ENCODE measurements at places on chromosomes 2 and 18.

DNA sequence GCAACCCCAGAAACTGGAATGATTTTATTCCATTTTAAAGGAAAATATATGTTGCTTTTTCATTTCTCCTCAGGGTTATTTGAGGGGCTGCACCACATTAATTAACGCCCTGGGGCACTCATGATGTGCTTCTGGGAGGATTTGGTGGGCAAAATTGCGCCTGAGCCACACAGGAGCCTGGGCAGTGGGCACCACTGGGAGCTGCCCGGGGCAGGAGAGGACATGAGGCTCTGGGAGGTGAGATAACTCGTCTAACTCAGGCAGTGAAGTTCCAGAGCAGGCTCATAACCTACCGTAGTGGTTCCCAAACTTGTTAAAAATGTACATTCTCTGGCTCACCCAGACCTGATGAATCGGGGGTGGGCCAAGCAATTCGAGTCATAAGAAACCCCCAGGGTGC lies 68.3 kb downstream of the EDAR start:
- DNase-seq = no peak

DNA sequence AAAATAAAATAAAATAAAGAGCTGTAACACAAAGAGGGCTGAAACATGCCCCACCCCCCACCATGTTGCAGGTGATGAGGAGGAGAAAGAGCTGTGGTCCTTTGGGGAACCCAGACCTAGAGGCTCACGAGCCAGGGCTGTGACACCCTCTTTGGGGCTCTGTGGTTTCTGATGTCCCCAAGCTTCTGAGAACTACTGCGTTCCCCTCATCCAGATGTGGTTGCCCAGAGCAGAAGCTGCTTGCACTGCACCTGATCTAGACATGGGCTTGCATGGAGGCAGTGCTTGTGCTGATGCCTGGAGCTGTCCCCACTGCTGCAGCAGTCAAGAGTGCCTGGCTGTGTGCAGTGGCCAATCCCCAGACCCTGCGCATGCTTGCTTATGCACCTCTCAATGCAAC lies 687.9 kb upstream of the ACVR2A start:
- no peak for DNase-seq

DNA sequence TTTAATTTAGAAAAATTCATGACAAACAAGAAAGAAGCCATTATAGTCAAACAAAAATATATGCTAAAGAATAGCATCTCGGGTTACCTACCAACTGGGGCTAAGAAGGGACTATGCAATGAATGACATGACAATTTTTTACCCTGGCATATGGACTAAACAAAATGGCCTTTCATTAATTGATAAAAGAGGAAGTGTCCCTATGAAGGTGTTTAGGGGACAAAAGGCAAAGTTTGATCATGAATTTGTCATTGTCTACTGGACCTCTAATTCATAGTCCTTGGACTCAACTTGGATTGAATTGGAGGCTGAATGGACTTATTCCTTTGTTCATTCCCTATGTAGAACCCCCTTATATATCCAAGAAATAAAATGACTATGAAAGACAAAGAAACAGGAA lies 12.7 kb downstream of the MAIP1 start:
- no peak for DNase-seq

- DNase-seq = no peak
Measured at GRCh38 chr2:9114458-9114857, 92.2 kb upstream of the ASAP2 start.

GRCh38 chr2:207847807-207848544 lies 78.3 kb upstream of the FZD5 start:
- DNase-seq = no peak

GRCh38 chr18:8842506-8842905 lies 137.2 kb downstream of the MTCL1 start:
- DNase-seq = no peak

DNA sequence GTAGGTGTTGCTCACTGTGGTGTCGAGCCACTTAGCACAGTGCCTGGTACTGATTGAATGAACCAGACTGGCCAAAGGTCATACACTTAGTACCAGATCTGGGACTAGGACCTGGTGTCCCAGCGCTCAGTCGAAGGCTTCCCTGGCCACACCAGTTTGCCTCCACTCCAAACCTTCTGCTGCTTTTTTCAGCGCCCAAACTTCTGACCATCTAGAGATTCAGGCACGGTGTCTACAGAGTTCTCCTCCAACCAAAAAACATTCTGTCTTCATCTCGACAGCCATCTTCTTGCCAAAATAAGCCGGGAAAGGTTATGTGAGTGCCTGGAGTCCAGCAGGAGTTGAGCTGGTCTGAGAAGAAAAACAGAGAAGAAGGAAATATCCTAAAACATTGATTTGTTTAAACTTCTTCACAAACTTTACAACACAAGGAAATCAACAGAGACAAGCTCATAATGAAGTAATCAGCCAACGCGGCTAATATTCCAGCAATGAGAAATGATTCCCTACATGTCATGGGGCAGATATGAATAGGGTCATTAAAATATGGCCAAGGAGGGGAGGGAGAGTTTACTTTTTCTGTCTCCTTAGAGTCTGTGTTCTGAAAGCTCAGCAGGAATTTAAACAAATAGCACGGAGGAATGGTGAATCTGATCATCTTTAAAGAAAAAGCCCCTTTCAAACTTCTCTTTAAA lies 2.3 kb upstream of the GLI2 start:
- no peak for DNase-seq

GRCh38 chr18:36088256-36088655 lies 20.9 kb upstream of the RPRD1A start:
- no peak for DNase-seq

- DNase-seq = no peak
Measured at GRCh38 chr2:26001743-26002351, 19.6 kb upstream of the KIF3C start.

DNA sequence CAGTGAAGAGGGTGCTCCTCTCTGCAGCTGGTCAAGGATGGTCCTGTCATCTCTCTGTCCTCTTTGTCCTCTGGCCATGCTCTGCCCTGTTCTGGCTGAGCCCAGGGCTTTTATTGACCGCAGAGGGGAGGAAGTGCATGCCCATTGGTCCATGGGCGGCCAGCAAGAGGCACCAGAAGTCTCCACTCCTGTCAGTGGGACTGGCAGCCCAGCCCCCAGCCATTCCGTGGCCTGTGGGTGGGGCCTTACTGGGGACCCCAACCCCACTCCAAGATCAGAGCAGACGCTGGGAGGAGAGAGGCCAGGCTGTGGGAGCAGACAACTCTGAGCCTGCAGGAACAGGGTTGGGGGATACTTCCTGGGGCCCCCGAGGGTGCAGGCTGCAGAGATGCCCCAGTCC lies 156.9 kb downstream of the CTNNA2 start:
- no peak for DNase-seq

DNA sequence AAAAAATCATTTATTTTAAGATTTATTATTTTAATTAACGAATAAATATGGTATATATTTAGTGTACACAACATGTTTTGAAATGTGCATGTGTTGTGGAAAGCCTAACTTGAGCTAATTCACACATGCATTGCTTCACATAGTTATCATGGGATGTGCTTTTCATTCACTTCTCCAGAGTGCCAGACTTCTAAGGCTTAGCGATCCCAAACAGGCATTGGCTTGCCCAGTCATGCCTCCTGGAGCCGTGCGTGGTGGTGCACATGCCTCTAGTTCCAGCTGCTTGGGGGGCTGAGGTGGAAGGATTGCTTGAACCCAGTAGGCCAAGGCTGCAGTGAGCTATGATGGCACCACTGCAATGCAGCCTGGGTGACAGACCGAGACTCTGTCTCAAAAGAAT lies 40.5 kb downstream of the ARHGEF4 start:
- DNase-seq = no peak

- peak; percentile 63 for DNase-seq
Measured at GRCh38 chr2:101253013-101253702, 472 bp downstream of the CNOT11 start.

DNA sequence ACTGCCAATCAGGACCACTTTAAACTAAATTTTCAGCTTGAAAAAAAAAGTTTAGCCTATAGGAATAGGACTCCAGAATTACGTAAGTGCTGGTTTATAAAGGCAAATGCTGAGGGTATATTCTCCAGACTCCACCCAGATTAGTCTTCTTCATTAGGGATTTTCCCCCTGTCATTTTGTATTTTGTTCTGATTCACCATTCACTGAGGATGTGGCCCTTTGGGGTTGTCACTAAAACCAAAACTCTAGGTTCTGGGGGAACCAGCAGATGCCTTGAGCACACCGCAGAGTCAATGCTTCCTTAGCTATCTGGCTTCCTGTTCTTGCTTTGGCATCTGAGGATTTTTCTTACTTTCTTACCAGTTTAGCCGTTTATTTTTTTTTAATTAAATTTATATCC lies 10.5 kb downstream of the SCYGR4 start:
- DNase-seq = no peak

GRCh38 chr2:17539611-17540092 lies 844 bp upstream of the VSNL1 start:
- DNase-seq = no peak

DNA sequence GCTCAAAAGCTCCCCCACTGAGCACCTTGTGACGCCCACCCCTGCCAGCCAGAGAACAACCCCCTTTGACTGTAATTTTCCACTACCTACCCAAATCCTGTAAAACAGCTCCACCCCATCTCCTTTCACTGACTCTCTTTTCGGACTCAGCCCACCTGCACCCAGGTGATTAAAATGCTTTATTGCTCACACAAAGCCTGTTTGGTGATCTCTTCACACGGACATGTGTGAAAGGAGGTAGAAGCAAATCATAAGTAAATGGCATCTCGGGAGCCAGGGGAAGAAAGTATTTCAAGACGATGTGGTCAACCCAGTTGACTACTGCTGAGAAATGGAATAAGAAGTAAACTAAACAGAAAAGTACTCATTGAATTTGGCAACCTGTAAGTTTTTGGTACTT lies 11.2 kb upstream of the NCKAP1 start:
- DNase-seq = no peak

DNA sequence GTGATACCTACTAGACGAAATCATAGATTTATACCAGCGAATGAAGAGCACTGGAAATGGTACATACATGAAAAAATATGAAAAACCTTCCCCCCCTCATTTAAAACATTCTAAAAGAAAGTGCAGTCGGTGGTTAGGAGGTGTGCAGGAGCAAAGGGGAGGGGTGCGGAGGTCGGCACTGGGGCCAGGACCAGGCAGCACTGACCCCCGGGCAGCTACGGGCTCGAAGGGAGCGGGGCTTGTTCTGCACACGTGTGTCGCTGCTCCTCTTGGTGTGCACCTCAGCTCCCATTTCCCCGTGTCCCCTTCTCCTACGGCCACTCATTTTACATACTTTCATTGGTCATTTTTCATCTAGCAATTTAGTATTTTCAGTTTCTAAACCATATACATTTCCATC lies 89.0 kb downstream of the LAMA1 start:
- no peak for DNase-seq

- peak; percentile 63 for DNase-seq
Measured at GRCh38 chr2:1600191-1601066, 143.9 kb downstream of the PXDN start.

- no peak for DNase-seq
Measured at GRCh38 chr2:105297216-105297615, 32.3 kb downstream of the TGFBRAP1 start.

GRCh38 chr2:106841886-106842645 lies 43.9 kb downstream of the ST6GAL2 start:
- no peak for DNase-seq

GRCh38 chr2:237291138-237291792 lies 122.7 kb downstream of the COL6A3 start:
- peak; percentile 82 for DNase-seq

GRCh38 chr2:164335128-164335527 lies 286.2 kb downstream of the GRB14 start:
- no peak for DNase-seq

DNA sequence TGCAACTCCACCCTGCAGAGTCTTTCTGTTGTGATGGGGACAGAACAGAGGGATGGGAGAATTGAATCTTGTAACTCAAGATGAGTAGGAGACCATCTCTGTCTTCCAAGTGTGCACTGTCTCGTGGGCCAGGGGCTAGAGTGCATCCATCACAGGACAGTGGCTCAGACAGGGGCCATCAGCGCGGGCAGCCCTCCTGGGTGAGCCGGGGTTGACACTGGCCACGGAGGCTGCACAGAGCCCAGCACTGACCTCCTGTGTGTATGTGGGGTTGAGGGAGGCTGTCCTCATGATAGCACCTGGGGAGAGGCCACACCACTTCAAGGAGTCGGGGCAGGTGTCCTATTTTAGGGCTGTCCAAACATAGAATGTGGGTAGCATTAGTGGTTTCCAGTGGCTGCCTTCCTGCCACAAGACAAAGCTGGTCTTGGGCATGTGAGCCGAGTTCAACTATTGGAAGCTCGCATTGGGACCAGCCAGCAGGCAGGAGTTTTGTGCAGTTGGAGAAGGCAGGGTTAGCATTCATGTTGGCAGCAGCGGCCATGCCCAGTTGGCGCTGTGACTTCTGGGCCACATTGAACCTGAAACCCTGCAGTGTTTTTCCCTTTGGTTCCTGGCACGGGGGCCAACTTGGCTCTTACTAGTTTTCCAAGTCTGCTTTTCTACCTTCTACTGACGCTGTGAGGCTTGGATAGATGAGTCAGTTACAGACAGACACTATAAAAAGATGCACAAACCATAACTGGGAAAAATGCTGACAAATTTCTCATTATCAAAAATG lies 45.3 kb downstream of the ACOXL start:
- no peak for DNase-seq

DNA sequence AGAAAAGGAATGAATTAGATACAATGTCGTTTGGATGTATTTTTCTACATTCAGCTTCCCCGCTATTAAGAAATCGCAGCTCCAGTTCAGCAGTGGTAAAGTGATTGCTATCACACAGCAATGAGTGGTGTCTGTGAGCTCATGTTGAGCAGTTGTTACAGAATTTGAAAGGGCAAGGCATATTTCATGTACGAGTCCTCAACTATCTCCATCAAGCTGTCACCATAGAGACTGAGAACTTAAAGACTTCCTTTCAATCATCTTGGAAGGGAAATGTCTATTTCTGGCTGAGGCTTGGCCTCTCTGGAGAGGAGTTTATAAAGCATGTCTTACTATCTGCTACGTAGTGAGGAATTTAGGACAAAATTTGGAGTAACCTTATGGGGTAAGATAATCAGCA lies 24.4 kb upstream of the FAM117B start:
- no peak for DNase-seq

- DNase-seq = no peak
Measured at GRCh38 chr18:46569211-46569610, 87.8 kb downstream of the LOXHD1 start.

GRCh38 chr2:113061896-113062770 lies 3.1 kb downstream of the IL36RN start:
- DNase-seq = no peak

GRCh38 chr2:129904532-129905446 lies 74.7 kb upstream of the RAB6C start:
- DNase-seq = no peak

Data from AG08396 (cell line).